ENCODE measurements at places on chromosomes 16 and 17. TPM values are rescaled to one million over a fixed set of nuclear protein-coding genes. Genes with fewer than 3 reads are reported as not detected.
A peak's percentile ranks its signal among the peaks of the same experiment; 100 is the strongest.

Gene IRX5
- total RNA-seq: 0.65 TPM

DNA sequence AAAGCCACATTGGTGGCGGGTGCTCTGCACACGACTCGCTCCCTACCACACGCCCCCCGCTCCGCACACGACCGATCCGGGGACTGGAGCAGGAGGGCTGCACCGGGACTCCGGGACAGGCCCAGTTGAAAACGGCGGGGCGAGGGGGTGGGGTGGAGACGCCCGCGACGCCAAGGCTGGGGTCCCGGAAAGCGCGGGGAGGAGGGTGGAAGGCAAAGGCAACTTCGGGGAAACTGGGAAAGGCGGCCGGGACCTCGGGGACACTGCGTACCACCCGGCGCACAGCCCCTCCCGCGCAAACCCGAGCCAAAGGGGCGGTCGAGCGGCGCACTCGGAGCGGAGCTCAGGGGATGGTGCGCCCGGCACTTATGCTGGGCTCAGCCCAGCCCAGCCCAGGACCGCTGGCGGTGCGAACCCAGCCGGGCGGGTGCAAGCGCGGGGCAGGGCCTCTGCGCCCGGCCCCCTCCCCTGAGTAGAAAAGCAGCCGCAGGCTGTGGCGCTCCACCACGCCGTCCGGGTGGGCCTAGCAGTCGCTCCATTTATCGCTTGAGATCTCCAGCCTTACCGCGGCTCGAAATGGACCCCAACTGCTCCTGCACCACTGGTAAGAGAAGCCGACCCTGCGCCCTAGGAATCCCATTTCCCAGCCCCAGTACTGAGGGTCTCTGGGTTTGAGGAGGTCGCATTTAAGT lies at the start of gene MT1M:
TSS of gene MT1M (plus strand) at position 504 of the 692 bp plus-strand sequence. CDS start at position 577, 73 bp downstream.
- peak; percentile 39 for DNase-seq

DNA sequence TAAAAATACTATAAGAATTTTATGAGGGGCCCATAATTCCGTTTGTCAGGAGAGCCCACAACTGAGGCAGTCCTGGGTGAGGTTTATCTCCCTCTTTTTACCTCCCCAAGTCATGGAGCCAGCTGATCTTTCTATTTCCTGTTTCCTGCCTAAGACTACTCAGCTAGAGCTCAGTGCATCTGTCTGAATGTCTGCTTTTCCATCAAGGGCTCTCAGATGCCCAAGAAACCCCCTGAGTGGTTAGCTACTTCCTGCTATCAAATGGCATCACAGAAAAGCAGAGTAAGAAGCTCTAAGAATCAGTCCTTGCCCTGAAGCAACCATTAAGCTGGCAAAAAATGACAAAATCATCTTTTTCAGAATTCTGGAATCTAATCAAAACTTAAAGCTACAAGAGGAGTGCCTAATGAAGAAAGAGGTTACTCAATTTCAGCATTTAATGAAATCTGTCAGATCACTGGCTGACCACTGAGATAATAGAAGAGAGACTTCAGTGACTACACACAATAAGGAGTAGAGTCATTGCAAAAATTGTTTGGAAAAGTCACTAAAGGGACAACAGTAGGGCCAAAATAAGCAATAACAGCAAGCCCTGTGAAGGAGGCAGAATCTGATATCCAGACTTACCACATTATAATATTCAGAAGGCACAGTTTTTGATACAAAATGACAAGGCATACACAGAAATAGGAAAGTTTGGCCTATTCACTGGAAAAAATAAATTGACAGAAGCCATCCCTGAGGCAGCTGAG lies 150.1 kb downstream of the CYB561 start:
- no peak for DNase-seq

DNA sequence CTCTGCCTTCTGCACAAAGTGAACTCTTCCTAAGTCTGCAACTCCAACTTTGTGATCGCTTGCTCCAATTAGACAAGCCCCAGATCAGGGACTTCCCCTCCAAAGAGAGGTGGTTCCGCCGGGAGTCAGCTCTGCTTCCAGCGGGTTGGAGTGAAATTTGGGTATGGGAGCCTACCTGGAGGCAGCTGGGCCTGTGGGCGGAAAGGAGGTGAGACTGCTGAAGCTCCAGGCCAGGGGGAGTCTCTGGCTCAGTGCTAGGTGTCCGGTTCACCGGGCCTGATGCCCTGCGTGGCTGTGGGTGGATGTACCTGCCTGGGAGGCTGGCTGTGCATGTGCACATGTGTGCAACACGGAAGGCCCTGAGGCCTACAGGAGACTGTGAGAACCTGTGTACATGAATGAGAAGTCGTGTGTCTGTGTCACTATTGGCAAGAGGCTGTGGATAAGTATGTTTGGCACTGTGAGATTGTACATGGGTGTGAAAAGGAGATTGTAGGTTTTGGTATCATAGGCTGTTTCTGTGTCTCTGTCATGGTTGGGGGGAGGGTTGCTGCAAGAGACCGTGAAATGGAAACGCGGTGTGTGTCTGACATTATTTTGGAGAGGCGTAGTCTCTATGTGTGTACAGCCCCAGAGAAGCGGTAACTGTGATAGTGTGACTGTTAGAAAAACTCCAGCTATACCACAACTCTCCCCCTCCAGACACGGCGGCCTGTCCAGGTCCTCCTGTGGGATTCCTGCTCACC lies 4.2 kb downstream of the LHX1 start:
- DNase-seq: no peak

DNA sequence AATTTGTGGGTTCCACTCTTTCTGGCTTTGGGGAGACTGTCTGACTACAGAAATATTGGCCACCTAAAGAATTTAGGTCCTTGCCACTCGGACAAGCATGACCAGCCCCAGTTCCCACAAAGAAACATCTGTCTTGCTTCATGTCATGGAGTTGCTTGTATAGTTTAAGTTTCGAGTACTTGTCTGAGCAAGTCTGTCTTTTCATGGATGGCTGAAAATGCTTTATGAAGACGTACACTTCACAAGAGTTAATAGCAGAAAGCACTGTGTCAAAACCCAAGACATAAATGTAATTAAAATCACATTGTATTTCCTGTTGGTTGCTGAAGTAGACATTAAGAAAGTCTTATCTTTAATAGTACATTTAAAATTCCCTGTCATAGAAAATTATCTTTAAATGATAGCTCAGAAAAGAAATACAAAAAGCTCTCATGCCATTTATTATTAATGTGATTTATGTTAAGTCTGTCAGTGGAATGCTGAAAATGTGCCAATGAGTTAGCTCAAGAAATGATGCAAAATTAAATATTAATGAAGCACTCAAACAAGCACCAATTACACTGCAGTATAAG lies 29.8 kb upstream of the XYLT2 start:
- no peak for DNase-seq

Gene CRISPLD2
- total RNA-seq: under 0.01 TPM

DNA sequence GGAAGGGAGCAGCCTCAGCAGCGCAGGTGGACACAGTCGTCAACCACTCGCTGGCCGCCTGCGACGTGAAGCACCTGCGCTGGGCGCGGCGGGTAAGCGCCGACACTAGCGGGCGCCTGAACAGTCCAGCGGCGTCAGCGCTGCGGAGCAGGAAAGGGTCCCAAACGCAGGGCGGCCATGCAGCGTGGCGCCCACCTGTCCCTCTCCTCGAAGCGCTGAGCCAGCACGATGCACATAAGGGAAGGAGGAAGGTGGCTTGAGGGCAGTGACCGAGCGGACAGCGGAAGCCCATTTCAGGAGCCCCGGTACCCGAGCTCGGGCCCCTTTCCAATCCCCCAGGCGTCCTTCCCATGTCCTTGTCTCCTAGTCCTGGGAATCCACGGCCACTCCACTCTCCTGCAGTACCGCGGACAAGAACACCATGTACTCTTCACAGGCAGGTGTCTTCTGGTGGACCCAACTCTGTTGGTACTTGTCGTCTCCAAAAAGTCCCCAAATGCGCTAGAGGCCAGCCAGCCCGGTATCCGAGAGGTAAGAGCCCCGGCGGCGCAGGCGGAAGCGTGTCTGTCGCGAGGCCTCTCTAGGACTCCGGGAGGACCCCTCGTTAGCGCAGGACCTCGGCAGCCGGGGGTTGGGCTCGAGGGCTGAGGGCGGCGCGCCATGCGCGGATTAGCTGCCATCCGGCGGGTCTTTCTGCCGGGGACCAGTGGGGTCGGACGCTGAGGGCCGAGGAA lies 14.4 kb downstream of the ZNF232 start:
- no peak for DNase-seq

- no peak for DNase-seq
Observed at GRCh38 chr17:7824021-7824924, 9.7 kb upstream of the KDM6B start.

- DNase-seq: no peak
Observed at GRCh38 chr16:67800338-67800926, 5.9 kb downstream of the RANBP10 start.

DNA sequence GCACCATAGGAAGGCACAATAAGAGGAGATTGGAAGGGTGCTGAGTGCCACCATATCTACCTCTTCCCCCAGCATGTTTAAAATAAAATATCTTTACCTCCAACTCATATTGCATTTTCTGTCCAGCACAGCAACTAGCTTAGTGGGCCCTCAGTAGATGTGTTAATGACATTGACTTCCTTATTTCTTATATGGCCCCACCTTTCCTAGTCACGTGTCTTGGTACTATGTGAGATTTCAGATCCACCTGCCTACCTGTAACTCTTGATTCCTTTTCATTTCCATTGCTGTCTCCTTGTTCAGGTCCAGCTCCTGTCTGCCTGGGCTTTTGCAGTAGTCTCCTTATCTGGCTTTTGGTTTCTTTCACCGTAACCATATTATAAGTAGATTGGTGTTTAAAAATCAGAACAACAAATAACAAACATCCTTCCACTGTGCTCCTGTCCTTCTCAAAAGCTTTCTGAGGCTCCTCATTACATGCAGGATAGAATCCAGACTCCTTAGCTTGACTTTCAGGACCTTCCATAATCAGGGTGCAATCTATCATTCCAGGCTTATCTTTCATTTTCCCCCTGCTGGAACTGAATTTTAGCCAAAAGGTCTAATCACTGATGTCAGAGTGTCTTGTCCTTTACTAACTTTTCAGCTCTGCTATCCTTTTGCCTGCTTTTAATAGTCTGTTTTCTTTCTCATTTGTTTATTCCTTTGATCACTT lies 71.3 kb downstream of the FTO start:
- DNase-seq: no peak

Gene MYO15A
- under 0.01 TPM for total RNA-seq

Gene CSH1
- total RNA-seq: not detected

DNA sequence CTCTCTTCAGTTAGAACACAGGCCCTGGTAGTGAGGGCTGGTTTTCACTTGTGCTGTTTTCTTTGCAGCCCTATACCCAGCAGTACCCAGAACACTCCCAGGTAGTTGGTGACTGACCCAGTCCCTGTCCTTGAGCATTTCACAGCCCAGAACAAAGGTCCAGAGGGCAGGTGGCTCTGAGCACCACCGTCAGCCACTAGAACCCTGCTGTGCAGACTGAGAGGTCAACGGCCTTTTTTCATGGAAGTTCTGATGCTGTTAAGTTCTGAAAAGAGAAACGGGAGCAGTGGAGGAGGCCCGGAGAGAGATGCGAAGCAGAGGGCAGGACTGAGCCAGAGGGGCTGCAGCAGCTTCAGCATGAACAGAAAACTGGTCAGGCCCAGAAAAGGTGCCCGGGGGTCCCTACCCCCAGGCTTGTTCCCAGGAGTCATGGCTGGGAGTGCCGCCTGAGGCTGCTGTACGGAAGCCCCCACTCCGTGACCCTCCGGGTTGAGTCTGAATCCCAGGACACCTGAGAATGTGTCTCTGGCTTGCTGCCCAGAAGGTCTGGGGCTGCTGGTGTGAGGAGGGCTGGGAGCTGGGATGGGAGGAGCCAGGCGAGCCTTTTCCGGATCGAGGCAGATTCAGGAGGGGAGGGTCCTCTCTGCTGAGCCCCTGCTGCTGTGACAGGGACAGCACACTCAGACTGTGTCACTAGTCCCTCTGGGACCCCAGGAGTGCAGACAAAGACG lies 8.7 kb downstream of the ZNF276 start:
- DNase-seq: no peak

GRCh38 chr16:51592001-51592501 lies 441.0 kb upstream of the SALL1 start:
- DNase-seq: no peak

- no peak for DNase-seq
Observed at GRCh38 chr16:50373780-50374179, 5.0 kb upstream of the BRD7 start.

GRCh38 chr17:42617956-42618431 lies 8.5 kb downstream of the TUBG1 start:
- DNase-seq: no peak

- no peak for DNase-seq
Observed at GRCh38 chr17:65553646-65554552, 7.5 kb downstream of the AXIN2 start.

DNA sequence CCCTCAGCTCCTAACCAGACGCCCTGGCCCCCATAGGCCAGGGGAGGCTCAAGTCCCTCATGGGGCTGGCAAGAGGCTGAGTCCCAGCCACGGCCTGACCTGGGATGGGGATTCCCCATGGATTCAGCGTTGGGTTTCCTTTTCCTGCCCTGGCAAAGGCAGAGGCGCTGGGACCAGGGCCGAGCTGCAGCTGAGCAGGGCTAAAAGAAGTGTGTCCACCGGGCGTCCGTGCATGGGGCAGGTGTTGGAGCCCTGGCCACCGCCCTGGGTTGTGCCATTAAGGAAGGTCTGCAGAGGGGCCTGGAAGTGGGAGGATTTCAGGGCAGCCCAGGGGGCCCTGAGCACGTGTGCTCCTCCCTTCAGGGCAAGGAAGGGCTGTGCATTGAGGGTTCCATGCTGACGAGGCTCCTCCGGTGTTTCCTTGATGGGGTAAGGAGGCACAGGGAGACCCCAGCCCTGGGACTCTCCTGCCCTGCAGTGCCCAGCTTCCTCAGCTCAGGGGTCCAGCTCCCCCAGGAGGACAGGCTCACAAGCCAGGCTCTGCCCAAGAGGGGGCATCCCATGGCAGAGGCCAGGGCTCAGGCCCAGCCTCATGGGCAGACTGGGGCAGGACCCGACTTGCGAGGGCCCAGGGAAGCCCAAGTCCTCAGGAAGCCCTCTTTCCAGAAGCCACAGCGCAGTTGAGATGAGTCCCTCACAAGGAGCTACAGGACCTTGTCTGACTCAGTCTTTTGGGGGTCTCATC lies 10.1 kb downstream of the TBC1D26 start:
- peak; percentile 39 for DNase-seq

Gene CCL7
- not detected for total RNA-seq

DNA sequence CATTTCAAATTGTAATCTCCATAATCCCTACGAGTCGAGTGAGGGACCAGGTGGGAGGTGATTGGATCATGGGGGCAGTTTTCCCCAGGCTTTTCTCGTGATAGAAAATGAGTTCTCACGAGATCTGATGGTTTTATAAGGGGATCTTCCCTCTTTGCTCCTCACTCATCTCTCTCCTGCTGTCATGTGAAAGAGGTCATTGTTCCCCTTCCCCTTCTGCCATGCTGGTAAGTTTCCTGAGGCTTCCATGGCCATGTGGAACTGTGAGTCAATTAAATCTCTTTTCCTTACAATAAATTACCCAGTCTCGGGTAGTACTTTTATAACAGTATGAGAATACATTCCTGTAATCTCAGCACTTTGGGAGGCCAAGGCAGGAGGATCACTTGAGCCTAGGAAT lies 76.7 kb upstream of the MARCHF10 start:
- no peak for DNase-seq

Data from lung microvascular endothelial cell (primary cell).